CD4-positive, alpha-beta T cell (primary cell): ENCODE measurements at places on chromosomes 6 and 20. TPM values are rescaled to one million over a fixed set of nuclear protein-coding genes. Genes with fewer than 3 reads are reported as not detected.

The ARMC12 gene
- total RNA-seq, result 1.9 TPM

DNA sequence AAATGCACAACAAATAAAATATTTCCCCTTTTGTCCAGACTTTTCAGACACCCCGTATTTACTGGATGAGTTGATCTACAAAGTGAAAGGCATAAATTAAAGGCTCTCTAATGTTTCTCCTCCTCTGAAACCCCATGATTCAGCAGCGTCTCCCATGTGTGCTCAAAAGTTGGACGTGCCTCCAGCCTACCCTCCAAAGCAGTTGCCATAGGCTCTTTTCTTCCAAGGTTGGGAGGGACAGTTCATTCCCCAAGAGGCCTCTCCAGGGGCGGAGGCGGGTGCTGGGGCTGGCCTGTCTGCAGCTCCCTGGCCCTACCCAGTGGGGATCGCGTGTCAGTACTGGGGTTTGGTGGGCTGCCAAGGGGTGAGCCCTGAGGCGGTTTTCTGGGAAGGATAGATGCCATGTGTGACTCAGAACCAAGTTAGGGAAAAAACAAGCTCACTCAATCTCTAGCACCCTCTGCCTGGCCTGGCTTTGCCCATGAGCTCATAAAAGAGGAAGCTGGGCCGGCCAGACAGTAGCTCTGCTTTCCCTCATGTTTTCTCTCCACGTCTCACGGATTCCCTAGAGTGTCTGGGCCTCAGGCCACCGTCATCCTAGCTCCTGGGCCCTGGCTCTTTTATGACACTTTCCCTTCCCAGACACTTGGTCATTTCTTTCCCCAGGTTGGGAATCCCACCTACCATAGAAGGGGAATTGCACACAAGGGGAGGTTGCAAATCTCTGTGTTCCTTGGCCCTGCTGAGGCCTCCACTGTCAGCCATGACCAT lies 8.0 kb upstream of the IER3 start:
- no peak overlapping the region for H3K27ac ChIP-seq
- H3K36me3 ChIP-seq, result no peaks in the 10 kb centered on the region
- H3K4me1 ChIP-seq, result no peaks in the 10 kb centered on the region
- no peak for DNase-seq
- no peak overlapping the region for H3K4me3 ChIP-seq

The POU3F2 gene
- total RNA-seq, result not detected

DNA sequence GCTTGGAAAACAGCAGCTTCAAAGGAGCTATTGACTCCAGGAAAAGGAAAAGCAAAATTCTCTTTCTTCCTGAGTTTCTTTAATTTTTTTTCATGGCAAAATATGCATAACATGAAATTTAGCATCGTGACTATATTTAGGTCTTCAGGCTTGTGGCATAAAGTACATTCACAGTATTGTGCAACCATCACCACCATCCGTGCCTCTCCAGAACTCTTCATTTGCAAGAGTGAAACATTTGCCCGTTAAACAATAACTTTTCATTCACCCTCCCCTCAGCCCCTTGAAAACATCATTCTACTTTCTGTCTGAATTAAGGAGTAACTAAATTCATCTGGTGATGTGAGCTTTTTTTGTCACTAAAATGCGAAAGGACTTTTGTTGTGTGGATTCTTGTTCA lies 251.7 kb downstream of the PHACTR1 start:
- H3K27me3 ChIP-seq, result peaks cover 6% of the 10 kb centered on the region
- no peak overlapping the region for H3K27ac ChIP-seq
- H3K36me3 ChIP-seq, result no peaks in the 10 kb centered on the region
- DNase-seq, result no peak
- no peak overlapping the region for H3K4me3 ChIP-seq
- H3K4me1 ChIP-seq, result no peaks in the 10 kb centered on the region

The SOBP gene
- total RNA-seq, result 0.05 TPM

GRCh38 chr6:167930295-167930694 lies 67.2 kb upstream of the KIF25 start:
- H3K36me3 ChIP-seq, result no peaks in the 10 kb centered on the region
- no peaks in the 10 kb centered on the region for H3K4me1 ChIP-seq
- H3K27ac ChIP-seq, result no peak overlapping the region
- no peaks in the 10 kb centered on the region for H3K27me3 ChIP-seq
- no peak overlapping the region for H3K4me3 ChIP-seq

The NCOA7 gene
- total RNA-seq, result 34.6 TPM

DNA sequence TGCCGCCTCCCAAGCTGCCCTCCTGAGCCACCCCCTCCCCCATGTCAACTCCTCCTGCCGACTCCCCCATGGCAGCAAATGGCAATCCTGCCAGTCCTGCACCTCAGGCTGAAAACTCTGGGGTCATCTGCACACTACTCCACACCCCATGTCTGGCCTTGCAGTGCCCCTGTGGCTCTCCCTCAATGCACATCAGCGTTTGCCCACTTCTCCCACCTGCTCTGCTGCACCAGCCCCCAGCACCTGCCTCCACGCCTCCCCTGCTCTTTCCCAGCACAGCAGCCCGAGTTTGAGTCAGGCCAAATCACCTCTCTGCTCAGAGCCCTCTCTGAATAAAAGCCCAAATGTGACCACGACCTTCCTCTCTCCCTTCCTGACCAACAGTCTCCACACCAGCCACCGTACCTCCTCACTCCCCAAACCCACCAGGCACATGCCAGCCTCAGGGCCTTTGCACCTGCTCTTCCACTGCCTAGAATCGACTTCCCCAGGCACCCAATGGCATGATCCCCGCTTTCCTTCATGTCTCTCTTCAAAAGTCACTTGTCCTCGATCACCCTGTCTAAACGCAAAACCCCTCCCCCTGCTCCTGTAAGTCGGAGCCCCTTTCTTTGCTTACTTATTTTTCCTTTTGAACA lies 4.3 kb downstream of the PXDC1 start:
- H3K4me3 ChIP-seq, result no peak overlapping the region
- H3K27me3 ChIP-seq, result peaks cover 26% of the 10 kb centered on the region
- peaks cover 24% of the 10 kb centered on the region for H3K4me1 ChIP-seq
- no peaks in the 10 kb centered on the region for H3K36me3 ChIP-seq

The NELFE gene
- total RNA-seq, result 58.2 TPM

GRCh38 chr6:94639564-94639963 lies 937.8 kb upstream of the MANEA start:
- H3K27me3 ChIP-seq, result no peaks in the 10 kb centered on the region
- no peaks in the 10 kb centered on the region for H3K4me1 ChIP-seq
- H3K4me3 ChIP-seq, result no peak overlapping the region
- H3K27ac ChIP-seq, result no peak overlapping the region
- DNase-seq, result no peak

- no peaks in the 10 kb centered on the region for H3K27me3 ChIP-seq
- H3K4me1 ChIP-seq, result peaks cover 40% of the 10 kb centered on the region
- H3K36me3 ChIP-seq, result peaks cover 7% of the 10 kb centered on the region
- peak within 1 kb of the TSS; percentile 99 for H3K4me3 ChIP-seq
These were observed at the start of gene FOXO3 for GRCh38 chr6:108560463-108561308. FOXO3 (plus strand) TSS chr6:108560917; CDS start chr6:108561209, 292 bp downstream.

DNA sequence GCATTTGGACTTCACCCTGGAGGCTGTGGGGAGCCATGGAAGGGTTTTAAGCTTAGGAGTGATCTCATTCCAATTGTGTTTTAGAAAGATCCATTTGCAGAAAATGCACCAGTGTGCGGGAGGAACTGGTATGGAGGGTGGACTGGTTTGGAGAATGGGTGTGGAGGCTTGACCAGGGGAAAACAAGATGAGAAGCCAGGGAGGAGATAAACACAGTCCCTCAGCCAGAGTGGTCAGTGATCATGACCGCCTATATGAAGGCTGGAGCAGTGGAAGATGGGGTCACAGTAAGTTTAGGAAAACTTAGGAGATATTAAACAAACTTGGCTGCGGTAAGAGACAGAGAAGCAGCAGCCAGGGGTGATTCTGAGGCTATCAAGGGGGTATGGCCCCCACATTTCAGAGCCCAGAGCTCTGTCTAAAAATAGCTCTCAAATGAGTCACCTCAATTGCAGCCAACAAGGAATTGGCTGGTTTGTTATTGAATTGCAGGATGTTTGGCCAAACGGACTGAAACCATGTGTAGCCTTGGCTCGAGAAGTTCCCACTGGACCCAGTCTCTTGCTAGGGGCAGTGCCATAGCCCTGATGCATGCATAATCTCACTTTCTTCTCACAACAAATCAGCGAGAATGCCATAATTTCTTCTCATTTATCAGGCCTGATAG lies 159.9 kb upstream of the TOP1 start:
- H3K4me3 ChIP-seq, result no peak overlapping the region
- H3K4me1 ChIP-seq, result no peaks in the 10 kb centered on the region
- H3K27me3 ChIP-seq, result no peaks in the 10 kb centered on the region

The SDCBP2 gene
- 1.2 TPM for total RNA-seq

- no peaks in the 10 kb centered on the region for H3K36me3 ChIP-seq
- no peaks in the 10 kb centered on the region for H3K27me3 ChIP-seq
- no peak for DNase-seq
These were observed 600 bp upstream of the SYNJ2 start for GRCh38 chr6:157981132-157981394.

The ADAM33 gene
- not detected for total RNA-seq

DNA sequence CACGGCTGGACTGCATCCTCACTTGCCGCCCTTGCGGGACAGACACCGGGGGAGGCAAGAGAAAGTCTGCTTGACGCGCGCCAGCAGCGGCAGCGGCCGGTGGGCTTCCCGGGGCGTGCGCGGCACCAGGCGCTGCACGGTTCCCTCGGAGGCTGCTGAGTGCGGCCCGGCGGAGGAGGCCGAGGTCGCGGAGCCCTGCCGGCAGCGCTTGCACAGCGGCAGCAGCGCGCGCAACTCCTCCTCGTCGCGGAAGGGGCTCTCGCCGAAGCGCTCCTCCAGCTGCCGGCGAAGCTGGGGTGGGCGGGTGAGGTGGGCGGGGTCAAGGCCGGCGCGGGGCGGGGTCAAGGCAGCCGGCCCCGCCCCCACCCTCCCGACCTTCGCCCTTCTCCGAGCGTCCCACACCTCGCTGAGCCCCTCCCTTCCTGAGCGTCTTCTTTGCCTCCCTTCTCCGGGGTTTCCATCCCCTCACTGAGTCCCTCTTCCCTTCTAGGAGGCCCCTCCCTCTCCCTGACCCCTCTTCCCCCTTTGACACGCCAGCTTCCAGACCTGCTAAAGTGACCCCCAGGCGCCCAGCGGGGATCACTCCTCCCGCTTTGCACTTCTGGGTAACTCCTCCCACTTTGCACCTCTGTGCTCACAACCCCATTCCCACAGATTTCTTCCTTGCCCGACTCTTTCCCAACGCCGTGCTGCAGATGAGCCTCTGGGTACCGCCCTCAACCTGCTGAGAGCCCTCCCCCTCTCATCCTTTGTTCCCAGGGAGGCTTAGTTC lies 8.8 kb downstream of the DUSP15 start:
- peak overlapping the region; percentile 34 for H3K4me3 ChIP-seq
- no peaks in the 10 kb centered on the region for H3K36me3 ChIP-seq
- peak; percentile 60 for DNase-seq
- peaks cover 41% of the 10 kb centered on the region for H3K27me3 ChIP-seq

GRCh38 chr6:210104-210456 lies 82.2 kb upstream of the DUSP22 start:
- H3K36me3 ChIP-seq, result no peaks in the 10 kb centered on the region
- H3K4me3 ChIP-seq, result peak overlapping the region; percentile 55
- H3K27me3 ChIP-seq, result no peaks in the 10 kb centered on the region
- H3K27ac ChIP-seq, result no peak overlapping the region

DNA sequence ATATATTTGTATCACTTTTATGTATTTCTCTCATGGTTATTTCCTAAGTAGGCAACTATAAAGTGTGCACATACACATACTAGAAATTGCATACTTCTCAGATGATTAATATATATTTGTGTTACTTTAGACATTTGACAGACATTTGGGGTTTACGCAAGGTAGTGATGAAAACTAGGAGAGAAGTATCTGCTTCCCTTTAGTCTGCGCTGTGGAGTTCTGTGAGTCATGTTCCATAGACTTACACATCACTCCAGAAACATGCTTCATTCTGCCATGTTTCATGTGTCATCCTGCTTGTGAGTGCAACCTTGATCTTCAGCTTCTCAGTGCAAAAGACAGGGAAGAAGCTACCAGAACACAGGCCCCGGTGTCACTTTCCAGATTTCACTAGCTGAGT lies 200.7 kb upstream of the BMP2 start:
- no peak overlapping the region for H3K27ac ChIP-seq
- H3K36me3 ChIP-seq, result no peaks in the 10 kb centered on the region
- no peaks in the 10 kb centered on the region for H3K27me3 ChIP-seq
- no peak for DNase-seq
- no peaks in the 10 kb centered on the region for H3K4me1 ChIP-seq

GRCh38 chr6:113318575-113318917 lies 538.6 kb upstream of the MARCKS start:
- H3K27ac ChIP-seq, result no peak overlapping the region
- H3K27me3 ChIP-seq, result no peaks in the 10 kb centered on the region
- no peak overlapping the region for H3K4me3 ChIP-seq
- no peak for DNase-seq
- H3K36me3 ChIP-seq, result no peaks in the 10 kb centered on the region

The ADGRB3 gene
- total RNA-seq, result not detected

GRCh38 chr20:19915111-19915798 lies 101.9 kb upstream of the NAA20 start:
- H3K27ac ChIP-seq, result no peak overlapping the region
- no peaks in the 10 kb centered on the region for H3K36me3 ChIP-seq
- no peak for DNase-seq
- peaks cover 3% of the 10 kb centered on the region for H3K27me3 ChIP-seq
- no peaks in the 10 kb centered on the region for H3K4me1 ChIP-seq

DNA sequence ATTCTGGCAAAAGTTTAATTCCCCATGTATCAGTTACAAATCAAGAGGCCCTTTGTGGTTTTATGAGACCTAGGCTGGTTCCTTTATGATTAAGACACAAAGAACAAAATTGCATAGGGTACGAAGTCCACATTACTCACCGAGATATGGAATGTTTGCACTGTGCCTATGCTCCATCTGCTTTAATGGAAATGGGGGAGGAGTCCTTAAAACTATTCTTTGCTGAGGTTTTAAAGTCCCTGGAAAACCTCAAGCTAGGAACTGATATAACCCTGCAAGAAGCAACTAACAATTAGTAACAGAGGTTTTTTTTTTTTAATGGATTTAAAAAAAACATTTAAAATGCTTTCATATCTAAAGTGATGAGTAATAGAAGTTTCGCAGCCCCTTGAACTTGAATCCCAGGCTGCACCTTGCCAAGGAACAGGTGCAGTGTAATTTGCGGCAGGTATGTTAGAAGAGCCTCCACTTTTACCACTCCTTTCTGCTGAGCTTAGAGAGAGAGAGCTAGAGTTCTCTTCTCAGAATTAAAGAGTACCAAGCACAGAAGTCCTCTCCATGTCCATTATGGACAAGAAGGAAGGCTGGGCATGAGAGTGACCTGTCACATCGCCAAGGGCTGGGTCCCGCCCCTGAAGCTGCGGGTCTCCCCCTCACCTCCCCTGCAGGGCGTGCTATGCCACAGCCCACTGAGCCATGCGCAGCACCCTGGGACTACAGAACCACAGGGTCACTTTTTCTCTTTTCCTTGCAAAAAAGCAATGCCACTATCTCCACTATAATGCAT lies 2.3 kb downstream of the SERPINB1 start:
- no peak overlapping the region for H3K27ac ChIP-seq
- peaks cover 37% of the 10 kb centered on the region for H3K4me1 ChIP-seq
- H3K36me3 ChIP-seq, result peaks cover 53% of the 10 kb centered on the region
- no peaks in the 10 kb centered on the region for H3K27me3 ChIP-seq
- H3K4me3 ChIP-seq, result peak overlapping the region; percentile 72

The PEX3 gene
- total RNA-seq, result 9.7 TPM
